ENCODE measurements at places on chromosomes 5 and 9.

DNA sequence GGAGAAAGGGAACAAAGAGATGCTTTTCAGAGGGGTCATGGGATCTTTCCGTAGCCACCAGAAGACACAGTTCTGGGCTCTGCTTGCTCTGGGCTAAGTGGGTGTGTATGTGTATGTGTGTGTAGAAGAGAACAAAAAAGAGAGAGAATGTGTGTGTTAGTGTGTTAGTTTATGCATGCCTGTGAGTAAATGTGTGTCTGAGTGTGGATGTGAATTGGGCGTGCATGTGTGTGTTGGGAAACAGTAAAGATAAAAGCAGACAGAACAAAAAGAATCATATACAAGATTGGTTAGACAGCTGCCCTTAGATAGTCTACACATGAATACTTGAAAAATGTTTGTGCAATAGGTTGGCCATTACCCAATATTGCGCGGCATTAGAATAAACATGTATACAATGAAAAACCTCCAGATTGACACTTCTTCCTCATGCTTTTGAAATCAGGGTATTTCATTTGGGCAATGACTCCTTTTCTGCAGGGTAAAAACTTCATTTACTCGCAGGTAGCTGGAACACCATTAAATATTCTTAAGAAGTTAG, 36.5 kb upstream of the HSPA9 start:
- DNase-seq, result no peak

DNA sequence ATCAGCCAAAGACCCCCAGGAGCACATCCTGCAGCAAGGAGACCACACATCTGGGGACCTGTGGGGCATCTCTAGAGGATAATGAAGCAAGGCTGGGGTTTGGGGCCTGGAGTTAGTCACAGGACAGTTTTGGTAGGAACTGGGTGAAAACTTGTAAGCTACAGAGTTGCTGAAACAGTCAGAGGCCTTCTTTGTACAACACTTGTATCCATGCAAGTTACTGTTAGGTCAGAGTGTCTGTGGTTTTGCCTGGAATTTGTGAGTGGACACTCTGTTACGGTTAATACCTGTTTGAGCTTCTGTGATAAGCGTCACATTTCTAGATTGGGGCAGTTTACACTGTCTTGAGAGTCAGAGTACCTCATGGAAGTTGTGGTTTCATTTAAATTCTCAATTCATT, 22.6 kb upstream of the ASPN start:
- DNase-seq, result no peak

DNA sequence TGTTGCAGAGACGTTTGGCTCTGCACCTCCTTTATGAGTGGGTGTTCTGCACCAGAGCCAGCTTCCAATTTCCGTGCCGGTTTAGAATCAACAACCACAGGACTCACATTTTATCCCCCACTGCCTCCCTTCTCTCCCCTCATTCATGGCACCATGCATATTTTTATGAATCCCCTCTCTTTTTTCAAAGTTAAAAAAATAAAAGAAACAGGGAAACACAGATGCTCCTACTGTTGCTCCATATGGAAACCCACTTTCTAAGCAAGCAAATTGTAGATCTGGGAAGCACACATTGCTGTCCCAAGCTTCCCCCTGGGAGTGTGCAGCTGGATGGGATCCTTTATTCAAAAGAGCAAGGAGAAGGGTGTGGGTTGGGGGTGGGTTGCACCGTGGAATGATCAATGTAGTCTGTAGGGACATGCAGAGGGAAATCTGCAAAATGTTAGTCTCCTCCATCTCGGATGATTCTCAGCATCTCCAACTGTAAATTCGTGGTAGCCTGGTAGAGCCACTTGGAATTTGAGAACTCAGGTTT, 410.0 kb upstream of the ADAMTSL1 start:
- DNase-seq, result no peak

GRCh38 chr5:57802131-57802530, 319.5 kb upstream of the ACTBL2 start:
- DNase-seq, result no peak

DNA sequence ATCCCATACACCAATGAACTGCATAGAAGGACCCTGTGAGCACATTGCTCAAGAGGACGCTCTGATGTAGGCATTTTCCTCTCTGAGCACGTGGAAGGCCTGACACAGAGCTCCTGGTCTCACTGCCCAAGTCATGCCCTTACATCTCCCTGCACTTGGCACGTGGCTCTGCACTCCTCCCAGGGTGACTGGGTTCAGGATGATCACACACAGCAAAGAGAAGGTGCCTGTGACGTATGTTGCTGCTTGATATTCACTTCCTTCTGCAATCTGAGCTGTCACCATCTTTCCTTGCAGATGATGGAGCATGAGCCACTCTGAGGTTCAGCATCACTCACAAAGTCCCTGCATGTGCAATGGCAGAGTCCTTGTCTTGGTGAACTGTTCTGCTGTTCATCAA, 125.2 kb downstream of the FSTL4 start:
- no peak for DNase-seq

- no peak for DNase-seq
Observed at GRCh38 chr9:95171001-95171400, 146.5 kb downstream of the FANCC start.

DNA sequence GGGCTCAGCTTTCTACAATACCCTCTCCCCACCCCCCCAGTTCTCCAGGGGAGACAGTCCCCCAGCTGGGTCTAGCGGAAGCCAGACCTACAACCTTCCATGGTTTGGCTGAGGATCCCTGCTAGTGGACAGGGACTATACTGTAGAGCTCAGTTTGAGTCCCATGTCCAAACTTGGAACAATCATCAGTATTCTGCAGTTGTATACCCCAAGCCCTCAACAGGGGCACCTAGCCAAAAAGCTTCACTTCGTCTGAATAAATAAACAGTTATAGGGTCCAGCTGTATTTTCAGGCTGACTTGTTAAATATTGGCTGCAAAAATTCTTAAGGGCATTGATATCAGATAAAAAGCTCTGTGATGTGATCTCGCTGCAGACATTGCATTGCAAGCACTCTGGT, 15.4 kb upstream of the C9 start:
- peak; percentile 9 for DNase-seq

- no peak for DNase-seq
Observed at GRCh38 chr5:102018279-102018678, 277.8 kb downstream of the SLCO4C1 start.

DNA sequence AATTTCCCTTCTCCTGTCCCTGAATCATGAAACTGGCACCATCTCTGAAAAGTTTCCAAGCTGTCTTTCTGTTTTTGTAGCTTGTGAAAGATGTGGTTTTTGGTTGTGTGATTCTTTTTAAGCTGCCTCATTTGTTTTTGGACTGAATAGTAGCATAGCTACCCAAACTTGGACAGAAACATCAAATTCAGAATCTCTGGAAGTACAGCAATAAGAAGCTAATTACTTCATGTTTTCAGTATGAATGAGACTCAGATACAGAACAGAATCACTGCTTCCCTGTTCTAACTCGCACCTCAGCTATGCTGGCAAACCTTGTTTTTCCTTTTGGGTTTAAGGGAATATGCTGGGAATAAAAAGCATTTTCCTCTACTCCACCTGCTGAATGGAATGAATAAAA, 101.0 kb downstream of the FGF1 start:
- no peak for DNase-seq

DNA sequence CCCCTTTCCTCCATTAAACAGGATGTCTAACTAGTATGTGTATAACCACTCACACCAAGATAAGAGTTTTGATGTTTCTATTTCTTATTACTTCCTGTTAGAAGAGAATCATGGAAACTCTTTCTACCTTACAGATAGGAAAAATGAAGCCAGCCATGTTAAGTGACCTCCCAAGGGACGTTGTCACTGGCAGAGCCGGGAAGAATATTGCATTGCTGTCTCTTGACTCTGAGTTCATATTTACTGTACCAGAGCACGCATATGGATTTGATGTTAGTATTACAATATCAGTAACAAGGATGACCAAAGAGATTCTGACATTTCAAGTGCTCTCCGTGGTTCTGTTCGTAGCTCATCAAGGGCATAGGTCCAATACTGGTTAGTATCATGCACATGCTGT, 12.5 kb upstream of the C5orf63 start:
- DNase-seq, result no peak

- DNase-seq, result no peak
Observed at GRCh38 chr9:91483835-91484234, 60.2 kb upstream of the NFIL3 start.

- DNase-seq, result no peak
Observed at GRCh38 chr5:71651579-71651978, 64.4 kb downstream of the MCCC2 start.

- peak; percentile 22 for DNase-seq
Observed at GRCh38 chr5:116605310-116606070, 30.9 kb upstream of the SEMA6A start.

DNA sequence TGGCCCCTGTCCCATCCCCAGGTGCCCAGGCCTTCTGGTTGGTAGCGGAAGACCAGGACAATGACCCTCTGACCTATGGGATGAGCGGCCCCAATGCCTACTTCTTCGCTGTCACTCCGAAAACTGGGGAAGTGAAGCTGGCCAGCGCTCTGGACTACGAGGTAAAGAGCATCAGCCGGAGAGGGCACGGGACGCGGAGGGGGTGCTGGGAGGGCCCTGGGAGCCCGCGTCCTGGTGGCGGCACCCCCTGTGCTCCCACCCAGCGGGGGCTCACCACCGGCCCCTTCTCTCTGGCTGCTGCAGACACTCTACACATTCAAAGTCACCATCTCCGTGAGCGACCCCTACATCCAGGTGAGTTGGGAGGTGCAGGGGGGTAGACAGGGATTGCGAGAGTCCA, 19.5 kb downstream of the CDHR2 start:
- DNase-seq, result no peak

GRCh38 chr9:127225801-127226625, 38.6 kb upstream of the GARNL3 start:
- DNase-seq, result no peak

DNA sequence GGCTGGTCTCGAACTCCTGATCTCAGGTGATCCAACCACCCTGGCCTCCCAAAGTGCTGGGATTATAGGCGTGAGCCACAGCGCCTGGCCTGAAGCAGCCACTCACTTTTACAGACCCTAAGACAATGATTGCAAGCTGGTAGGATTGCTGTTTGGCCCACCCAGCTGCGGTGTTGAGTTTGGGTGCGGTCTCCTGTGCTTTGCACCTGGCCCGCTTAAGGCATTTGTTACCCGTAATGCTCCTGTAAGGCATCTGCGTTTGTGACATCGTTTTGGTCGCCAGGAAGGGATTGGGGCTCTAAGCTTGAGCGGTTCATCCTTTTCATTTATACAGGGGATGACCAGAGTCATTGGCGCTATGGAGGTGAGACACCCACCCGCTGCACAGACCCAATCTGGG, 1.5 kb downstream of the CA9 start:
- DNase-seq, result no peak

Measured in putamen (tissue), 1 donor.